ENCODE measurements at places on chromosomes 7 and 10.

DNA sequence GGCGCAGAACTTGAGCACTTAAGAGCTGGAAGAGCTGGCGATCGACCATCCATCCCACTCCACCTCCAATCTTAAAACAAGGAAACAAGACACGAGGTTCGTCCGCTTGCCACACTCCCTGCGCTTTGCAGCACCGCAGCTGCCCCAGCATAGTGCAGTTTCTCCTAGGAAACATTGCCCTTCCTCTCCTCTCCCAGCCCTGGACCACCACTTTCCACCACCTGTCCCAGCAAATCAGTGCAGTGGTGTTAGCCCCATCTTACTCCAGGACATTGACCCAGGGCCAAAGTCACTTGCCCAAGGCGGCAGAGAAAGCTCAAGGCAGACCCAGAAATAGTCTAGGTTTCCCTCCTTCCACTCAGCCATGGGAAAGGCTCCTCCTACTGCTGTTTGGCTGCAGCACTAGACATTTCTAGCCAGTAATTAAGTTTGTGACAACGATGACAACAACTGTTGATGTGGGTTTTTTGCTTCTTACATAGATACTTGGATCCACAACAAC is 1.5 kb upstream of the PARD3 start:
- no peak for DNase-seq

- no peak for DNase-seq
Observed at GRCh38 chr10:72243822-72244437, 27.9 kb upstream of the ASCC1 start.

GRCh38 chr10:97873569-97873968 is 23.9 kb downstream of the GOLGA7B start:
- DNase-seq, result no peak

DNA sequence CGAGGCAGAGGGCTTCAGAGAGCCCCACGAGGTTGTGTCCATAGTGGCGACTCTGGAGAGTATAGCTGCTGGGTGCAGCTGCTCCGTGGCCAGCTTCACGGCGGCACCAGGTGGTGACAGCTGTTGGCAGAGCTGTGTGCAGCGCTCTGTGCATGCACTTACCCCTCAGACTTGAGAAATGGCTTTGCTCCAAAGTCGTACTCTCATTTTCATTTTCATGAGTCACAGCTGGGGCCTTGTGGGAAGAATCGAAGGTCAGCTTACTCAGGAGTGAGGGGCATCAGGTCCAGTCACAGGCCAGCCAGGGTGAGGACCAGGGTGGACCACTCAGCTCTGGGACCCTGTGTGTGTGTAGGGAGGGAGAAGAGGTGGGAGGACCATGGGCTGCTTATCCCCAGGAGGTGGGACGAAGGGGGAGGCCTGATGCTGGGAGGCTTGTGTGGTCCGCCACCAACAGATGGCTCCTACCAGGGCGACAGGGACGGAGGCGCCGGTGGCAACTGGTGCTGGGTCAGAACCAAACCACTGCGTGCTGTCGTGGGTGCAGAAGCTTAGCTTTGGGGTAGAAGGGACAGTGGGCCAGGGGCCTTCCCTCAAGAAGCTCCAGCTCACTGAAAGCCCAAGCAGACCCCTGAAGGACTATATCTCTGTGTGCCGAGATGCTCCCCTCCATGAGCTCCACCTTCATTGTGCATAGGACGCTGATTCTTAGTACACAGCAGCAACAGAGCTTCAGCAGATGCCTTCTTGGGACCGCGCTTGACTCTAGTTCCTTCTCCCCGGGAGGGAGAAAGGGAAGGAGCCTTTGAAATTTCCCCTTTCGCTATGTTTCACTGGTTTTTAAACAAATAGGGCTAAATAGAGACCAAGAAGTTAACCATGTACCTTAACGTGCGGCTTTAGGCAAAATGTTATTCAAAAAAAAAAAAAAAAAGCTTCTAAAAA is 225.0 kb downstream of the CELF2 start:
- DNase-seq, result no peak

DNA sequence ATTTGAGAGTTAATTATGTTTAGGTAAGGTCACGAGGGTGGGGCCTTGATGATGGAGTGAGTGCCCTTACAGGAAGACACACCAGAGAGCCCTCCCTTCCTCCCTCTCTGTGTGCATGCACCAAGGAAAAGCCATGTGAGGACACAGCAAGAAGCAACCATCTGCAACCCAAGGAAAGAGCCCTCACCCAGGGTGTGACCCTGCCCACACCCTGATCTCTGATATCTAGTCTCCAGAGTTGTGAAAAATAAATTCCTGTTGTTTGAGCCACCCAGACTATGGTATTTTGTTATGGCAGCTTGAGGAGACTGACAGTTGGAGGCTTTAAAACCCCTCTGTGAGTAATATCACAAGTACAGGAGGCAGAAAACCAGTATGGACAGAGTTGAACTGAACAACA is 15.0 kb upstream of the MCM10 start:
- no peak for DNase-seq

GRCh38 chr10:77162697-77163096 is 474.9 kb downstream of the KCNMA1 start:
- no peak for DNase-seq

DNA sequence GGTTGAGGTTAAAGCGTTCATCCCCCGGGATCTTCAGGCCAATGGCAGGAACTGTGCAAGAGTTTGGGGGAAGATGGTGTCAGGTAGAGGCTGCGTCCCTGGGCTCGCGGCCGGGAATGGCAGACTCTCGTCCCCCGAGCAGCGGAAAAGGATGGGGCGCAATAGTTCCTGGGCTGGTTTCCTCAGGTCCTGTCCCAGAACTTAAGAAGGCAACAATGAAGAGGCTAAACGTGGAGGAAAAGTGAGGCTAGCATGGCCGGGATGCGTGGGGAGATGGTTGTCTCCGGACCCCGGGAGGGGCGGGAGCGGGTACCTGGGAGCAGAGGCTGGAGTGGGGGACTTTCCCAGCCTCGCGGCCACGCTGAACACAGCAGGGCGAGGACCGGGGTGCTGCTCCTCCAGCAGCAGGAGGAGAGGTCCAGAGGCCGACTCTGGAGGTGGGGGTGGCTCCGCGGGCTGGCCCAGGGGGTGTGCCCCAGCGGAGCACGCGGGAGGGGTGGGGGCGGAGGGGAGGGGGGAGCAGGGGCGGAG is 882 bp downstream of the IRF5 start:
- no peak for DNase-seq

DNA sequence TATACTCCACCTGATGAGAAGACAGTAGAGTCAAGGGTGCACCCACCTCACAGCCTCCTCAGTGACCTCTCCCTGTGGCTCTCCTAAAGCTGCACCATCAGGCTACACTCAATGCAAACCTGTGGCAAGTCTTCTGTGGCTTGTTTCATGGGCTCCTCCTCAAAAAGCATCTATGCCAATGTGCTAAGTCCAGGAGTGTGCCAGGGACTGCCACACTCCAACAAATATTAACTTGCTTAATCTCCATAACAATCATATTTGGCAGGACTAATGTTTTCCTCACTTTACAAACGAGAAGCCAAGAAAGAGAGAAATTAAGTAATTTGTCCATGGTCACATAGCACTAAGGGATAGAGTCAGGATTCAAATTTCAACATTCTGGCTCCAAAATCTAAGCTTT is 11.9 kb downstream of the NRAP start:
- DNase-seq, result no peak

DNA sequence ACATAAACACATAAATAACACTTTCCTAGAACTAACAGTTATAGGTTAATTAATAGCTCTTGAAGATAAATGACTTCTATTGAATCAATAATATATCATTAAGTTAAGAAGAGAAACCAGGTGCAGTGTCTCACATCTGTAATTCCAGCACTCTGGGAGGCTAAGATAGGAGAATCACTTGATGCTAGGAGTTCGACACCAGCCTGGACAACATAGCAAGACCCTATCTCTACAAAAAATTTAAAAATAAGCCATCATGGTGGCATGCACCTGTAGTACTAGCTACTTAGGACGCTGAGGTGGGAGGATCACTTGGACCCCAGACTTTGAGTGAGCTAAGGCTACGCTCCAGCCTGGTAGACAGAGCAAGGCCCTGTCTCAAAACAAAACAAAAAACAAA is 38.8 kb downstream of the AKR1D1 start:
- DNase-seq, result no peak

GRCh38 chr7:44318332-44318731 is 7.1 kb downstream of the CAMK2B start:
- DNase-seq, result no peak

DNA sequence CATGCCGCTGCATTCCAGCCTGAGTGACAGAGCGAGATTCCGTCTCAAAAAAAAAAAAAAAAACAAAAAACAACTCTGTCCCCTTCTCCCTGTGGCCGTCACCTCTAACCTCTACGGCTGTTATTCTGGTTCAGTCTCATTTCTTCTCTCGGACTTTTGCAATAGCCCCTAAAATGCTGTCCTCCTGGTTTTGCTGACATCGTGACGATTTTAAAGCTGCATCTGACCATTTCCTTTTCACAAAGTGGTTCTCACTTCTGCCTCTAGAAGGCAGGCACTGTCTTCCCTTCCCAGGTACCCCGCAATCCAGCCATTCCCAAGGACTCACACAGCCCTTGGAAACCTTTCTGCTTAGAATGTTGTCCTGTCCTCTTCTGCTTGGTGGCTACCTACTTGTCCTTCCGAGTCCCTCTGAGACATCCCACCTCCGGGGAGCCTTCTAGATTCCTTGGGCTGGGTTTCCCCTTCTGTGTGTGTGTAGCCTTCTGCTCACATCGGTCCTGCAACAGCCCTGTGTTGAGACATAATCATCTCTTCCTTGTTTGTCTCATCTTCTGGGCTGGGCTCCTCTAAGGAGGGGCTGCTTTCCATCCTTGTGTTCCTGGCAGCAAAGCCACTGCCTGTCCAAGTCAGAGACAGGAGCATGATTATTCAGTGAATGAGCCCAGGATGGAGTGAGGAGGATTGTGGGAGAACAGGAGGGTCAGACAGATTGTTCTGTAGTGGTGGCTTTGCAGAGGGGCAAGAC is 83.1 kb downstream of the GRK5 start:
- no peak for DNase-seq

GRCh38 chr10:71437537-71438092 is 40.9 kb downstream of the CDH23 start:
- DNase-seq, result no peak

DNA sequence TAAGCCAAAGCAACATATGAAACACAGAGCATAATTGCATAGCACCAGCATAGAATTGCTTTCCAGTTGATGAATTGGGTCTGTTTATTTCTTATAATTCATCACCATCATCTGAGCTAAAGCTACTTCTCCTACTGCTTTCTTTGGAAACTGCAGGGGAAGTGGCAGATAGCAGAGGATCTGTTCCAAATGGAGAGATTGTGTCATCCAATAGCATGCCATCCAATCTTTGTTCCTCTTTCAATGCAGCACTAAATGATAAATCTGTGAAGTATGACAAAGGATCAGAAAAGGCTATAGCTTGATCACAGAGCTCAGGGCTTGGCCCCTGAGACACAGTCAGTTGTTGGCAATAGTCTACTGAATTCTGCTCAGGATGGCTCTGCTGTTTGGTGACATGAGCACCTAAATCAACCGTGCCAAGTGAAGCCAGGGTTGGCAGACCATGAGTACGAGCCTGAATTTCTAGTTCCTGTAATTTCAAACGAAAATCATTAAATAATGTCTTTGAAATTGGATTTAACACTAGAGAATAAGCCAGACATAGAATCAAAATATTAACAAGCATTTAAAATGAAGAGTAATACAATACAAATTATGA is 90.0 kb downstream of the TFEC start:
- no peak for DNase-seq

GRCh38 chr7:90425376-90425775 is 22.1 kb downstream of the CLDN12 start:
- DNase-seq, result no peak

- no peak for DNase-seq
Observed at GRCh38 chr7:37718585-37718984, 35.0 kb downstream of the GPR141 start.

GRCh38 chr10:68261132-68261856 is 29.4 kb upstream of the ATOH7 start:
- no peak for DNase-seq

DNA sequence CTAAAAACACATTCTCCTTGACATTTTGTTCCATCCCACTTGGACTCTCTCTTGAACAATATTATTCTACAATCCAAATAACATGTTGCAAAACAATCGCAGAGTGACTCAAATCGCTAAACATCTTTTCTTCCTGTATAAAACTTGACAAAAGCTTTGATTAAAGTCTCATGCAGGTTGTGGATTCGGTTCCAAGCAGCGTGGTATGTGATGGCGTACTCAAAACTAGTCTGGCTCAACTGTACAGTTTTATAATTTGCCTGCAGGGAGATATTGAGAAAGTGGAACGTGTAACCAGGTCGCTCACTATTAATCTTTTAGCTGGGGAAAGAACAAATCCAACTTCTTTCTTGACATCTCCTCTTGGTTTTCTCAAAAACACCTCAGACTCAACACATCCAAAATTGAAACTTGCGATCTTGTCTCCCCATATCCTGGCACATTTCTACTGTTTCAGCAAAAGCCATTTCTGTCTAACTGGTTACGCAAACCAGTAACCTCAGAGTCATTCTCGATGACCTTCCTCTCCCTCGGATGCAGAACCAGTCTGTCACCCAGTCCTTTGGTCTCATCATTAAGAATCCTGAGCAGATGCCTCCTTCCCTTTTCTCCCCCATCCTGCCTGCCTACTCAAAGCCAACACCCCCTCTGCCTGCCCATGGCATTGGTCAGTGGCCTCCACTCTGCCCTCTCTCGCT is 100.1 kb downstream of the CACNB2 start:
- DNase-seq, result no peak

GRCh38 chr10:97647556-97647955 is 7.1 kb downstream of the PI4K2A start:
- no peak for DNase-seq

DNA sequence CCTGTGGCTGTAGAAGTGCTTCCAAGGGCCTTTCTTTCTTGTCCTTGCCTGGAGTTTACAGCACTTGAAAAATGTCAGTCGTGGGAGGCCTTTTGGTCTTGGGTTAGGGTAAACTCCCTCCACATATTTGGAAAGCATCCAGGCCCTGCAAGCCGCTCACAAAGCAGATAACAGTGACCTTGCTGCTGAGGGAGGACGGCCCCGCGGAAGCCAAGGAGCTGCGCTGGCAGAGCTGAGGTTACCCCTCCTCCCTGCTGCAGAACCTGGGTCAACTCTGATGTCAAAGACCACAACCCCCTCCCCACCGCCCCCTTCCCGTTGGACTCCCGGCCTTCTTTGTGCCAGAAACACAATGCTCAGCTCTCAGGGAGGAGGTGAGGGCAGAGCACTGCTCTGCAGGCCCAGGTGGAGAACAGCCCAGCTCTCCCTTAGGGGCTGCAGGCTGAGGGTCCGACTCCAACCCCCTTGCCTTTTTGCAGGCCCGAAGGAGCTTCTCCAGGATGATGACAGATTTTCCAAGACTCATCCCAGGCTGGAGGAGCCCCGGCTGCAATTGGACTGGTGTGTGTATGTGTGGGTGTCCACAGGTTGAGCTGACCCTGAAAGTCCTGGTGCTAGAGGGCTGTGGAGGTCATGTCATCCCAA is 957.6 kb upstream of the ZNF722 start:
- DNase-seq, result no peak

DNA sequence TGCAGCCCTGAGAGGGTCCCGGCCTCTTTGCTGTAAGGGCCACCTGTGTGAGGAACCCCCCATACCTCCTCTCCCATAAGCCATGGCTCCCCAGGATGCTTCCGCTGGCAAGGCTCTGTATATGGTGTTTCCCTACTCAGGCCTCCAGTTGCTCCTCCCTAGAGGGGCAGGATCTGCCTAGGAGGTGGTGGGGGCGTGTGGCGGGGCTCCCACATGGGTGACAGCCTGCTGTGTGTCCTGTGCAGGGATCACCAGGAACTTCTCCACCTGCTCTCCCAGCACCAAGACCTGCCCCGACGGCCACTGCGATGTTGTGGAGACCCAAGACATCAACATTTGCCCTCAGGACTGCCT is 25.7 kb upstream of the CSGALNACT2 start:
- DNase-seq, result no peak
